ENCODE measurements at places on chromosomes 13 and 19. TPM values are rescaled to one million over a fixed set of nuclear protein-coding genes. Genes with fewer than 3 reads are reported as not detected.

COL4A2 gene
- total RNA-seq: 513 TPM

FLT1 gene
- under 0.01 TPM for total RNA-seq

PROSER3 gene
- total RNA-seq: 14.3 TPM

PHF11 gene
- total RNA-seq: 21.8 TPM

ZNF723 gene
- total RNA-seq: not detected

FXYD3 gene
- 1.0 TPM for total RNA-seq

SMAD9 gene
- 0.80 TPM for total RNA-seq

SULT2A1 gene
- total RNA-seq: not detected

DNA sequence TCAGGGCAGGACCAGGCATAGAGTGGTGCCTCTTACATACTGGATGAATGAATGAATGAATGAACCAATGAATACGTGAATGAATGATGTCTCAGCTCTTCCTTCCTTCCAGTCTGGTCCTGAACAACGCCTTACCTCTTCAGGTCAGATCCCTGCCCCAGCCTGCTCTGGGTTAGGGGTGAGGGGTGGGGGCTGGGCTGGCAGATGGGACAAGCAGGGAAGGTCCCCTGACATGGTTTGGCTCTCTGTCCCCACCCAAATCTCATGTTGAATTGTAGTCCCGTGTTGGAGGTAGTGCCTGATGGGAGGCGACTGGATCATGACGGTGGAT, 9.3 kb downstream of the DIRAS1 start:
- no peak for DNase-seq

- no peak for DNase-seq
Measured at GRCh38 chr19:45152504-45153338, 8.1 kb downstream of the NKPD1 start.

DNA sequence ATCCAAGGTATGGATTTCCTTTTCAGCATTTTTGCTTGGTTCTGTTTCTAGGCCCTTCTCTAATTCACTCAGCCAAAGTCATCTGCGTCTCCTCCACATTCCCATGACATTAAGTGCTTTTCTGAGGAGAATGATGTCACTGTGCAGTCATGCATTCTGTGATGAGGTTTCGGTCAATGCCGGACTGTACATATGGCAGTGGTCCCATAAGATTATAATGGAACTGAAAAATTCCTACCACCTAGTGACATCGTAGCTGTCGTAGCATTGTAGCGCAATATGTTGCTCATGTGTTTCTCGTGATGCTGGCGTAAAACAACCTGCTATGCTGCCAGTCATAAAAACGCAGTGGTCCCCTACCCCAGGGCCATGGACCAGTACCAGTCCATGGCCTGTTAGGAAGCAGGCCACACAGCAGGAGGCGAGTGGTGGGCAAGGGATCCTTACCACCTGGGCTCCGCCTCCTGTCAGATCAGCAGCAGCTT, 63.4 kb upstream of the TNFRSF19 start:
- DNase-seq: peak; percentile 74

GRCh38 chr19:40210889-40211288, 7.3 kb downstream of the TTC9B start:
- no peak for DNase-seq

DNA sequence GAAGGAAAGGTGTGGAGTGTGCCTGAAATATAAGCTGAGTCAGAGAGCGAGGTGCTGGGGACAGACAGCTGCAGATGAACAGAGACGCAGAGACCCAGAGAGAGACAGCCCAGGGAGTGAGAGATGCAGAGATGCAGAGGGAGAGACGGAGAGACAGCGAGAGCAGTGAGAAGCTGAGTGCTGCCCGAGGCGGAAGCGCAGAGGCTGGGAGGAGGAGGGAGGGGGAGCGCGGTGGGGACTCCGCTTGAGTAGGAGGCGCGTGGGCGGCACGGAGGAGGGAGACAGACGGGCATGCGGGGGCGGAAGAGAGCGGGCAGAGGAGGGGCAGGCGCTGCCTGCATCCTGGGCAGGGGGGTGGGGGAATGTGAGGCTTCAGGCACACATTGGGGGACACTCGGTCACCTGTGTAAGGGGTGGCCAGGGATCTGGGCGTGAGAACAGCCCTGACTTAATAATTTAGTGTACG, 25.7 kb downstream of the SLC8A2 start:
- DNase-seq: no peak

DNA sequence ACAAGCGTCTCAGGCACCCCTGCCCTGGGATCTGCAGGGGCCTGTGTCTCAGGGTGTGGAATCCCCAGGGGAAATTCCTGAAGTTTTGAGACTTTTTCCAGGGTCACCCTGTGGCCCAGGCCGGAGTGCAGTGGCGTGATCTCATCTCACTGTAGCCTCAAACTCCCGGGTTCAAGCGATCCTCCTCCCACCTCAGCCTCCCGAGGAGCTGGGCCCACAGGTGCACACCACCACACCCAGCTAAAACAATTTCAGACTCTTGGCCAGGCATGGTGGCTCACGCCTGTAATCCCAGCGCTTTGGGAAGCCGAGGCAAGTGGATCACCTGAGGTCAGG, 4.0 kb downstream of the CAPN12 start:
- no peak for DNase-seq

DNA sequence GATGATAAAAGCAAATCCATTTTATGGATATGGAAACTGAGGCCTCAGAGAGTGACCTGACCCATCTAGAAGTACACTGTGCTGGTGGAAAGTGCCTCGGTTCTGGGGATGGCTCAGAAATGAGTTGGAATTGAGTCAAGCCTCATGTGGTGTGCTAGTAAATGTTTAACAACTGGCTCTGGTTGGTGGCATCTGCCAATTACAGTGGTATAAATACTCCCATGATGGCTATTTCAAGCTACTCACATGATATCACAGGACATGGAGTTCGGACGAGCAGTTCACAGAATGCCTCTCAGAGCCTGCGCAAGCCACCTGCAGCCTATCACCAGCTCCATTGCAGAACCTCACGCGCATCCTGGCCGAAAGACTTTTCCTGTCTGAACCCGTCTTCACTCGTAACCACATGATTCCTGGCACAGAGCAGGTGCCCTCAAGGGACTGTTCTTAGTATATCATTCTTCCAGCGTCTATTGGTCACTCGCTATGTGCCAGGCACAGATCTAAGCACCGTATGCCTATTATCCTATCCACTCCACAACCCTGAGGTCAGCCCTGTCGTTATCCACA, 9.1 kb downstream of the TMEM150B start:
- DNase-seq: no peak

- no peak for DNase-seq
Measured at GRCh38 chr13:33217256-33217655, 68.3 kb downstream of the STARD13 start.

- DNase-seq: no peak
Measured at GRCh38 chr13:88257706-88258105, 586.5 kb downstream of the SLITRK5 start.

DNA sequence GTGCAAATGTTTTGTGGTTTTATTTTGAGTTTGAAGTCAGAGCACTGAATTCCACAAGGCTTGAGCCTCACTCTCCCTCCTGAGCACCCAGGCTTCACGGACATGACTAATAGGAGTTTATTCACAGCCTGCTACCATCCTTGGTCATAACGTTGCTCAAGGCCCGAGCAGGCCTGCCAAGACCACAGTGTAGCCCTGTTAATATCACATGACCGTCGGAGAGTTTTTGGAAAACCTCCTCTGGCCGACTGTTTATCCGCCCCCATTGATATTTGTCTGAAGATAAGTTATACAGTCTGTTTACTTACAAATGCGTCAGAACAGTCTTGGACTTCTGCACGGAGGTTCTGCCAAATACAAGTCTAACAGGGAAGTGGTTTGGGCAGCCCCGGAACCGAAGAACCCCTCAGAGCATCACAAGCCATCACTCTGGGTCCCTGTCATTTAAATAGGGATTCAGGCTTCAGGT, 89.9 kb downstream of the COL4A2 start:
- peak; percentile 90 for DNase-seq

- no peak for DNase-seq
Measured at GRCh38 chr13:74184283-74184682, 50.1 kb upstream of the KLF12 start.

DNA sequence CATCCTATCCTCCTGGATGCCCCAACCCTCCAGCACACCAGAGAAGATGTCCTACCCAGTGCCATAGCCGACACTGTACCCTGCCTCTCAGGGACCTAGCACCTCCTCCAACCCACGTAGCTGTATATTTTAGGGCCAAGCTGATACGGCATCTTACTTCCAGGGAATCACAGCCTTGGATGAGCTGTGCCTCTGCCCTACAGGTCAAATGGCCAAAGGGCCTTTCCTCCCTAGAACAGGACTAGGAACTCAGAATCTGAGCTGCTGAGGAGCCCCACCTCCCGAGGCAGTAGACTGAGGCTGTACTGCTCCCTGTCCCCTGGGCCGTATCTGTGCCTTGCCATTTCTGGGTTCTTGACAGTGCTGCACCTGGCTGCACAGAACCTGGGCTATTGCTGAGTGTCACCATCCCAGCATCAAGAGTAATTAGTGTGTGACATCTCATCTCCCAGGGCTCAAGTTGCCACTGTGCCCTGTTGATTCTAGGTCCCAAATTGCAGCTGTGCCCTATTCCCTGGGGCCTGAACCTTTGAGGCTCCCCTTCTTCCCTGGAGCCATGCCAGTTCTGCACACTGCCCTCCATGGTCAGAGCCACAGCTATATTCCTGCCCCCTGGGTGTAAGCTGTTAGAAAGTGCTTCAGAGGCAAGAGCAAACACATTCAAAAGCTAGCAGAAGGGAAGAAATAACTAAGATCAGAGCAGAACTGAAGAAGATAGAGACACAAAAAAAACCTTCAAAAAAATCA, 41.0 kb downstream of the VWA8 start:
- DNase-seq: no peak

GRCh38 chr13:49549289-49549688, 36.1 kb downstream of the RCBTB1 start:
- no peak for DNase-seq

- DNase-seq: no peak
Measured at GRCh38 chr19:29079356-29080032, 133.5 kb downstream of the UQCRFS1 start.

DNA sequence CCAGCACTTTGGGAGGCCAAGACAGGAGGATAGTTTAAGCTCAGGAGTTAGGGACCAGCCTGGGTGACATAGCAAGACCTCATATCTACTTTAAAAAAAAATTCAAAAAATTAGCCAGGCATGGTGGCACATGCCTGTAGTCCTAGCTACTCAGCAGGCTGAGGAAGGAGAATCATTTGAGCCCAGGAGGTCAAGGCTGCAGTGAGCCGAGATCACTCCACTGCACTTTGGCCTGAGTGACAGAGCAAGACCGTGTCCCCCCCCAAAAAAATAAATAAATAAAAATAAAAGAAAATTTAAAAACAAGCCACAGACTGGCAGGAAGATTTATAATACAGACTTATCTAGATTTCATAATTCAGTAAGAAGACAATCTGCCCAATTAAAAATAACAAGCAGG, 14.8 kb downstream of the PSPC1 start:
- DNase-seq: no peak

GRCh38 chr19:46828484-46828883, 22.2 kb downstream of the AP2S1 start:
- DNase-seq: no peak

DNA sequence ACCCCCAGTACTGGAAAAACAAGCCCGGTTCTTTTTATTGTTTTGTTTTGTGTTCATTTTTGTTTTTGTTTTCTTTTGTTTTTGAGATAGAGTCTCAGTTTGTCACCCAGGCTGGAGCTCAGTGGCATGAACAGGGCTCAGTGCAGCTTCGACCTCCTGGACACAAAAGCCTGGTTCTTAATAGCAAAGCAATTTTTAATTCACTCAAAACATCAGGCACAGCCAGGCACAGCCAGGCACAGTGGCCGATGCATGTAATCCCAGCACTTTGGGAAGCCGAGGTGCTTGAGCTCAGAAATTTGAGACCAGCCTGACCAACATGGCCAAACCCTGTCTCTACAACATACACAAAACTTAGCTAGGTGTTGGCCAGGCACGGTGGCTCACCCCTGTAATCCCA, 30.7 kb downstream of the INSR start:
- no peak for DNase-seq

GRCh38 chr13:114319441-114319913, 5.2 kb downstream of the CHAMP1 start:
- no peak for DNase-seq

DNA sequence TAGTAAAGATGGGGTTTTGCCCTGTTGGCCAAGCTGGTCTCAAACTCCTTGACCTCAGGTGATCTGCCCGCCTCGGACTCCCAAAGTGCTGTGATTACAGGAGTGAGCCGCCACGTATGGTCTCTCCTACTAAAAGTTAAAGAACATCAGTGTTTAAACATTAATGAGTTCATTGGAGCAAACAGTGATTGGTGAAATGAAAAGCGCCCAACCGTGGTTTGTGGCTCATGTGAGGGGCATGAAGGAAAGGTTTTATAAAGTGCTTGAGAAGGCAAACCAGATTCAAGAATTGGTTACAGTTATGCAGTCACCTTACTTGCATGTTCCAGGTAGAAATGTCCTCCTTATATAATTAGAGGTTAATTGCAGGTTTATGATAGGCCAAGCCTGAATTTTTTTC, 109.5 kb downstream of the ZNF675 start:
- no peak for DNase-seq

DNA sequence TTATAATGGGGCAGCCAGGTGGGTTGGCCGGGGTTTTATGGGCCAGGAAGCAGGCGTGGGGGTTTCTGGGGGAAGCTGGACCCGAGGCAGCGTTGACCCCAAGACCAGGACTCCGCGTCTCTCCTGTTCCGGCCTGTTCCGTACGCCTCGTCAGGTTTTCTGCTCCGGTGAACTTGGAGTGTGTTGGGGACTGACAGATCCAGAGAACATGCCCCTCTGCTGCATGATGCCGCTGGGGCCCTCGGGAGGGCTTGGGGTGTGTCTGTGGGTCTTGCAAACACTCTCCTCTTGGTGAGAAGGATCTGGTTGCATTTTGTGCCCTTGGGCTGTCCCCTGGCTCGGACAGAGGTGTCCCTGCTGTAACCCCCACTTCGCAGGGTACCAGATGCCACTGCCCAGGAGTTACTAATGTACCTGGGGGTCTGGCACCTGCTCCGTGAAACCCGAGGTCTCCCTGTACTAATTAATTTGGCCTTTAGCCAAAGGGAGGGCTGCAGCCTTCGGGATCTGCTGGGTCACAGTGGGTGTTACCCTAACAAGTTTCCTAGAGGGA, 15.6 kb downstream of the KDM4B start:
- no peak for DNase-seq

DNA sequence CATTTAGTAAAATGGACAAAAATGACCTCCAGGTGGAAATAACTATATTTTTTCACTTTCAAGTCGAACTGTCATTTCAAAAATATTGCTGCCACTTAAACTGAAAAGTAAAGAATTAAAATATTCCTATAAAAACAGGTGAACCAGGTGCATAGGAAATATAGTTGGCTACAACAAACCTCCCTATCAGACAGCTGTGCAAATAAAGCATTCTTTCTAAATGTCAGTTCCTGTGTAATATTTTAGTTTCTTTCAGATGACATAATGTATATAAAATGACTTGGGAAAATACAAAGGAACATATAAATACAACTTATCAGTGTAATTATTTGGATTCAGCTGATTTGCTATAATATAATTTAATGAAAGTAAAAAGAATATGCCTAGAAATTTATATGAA, 403.5 kb upstream of the GPC6 start:
- DNase-seq: no peak

DNA sequence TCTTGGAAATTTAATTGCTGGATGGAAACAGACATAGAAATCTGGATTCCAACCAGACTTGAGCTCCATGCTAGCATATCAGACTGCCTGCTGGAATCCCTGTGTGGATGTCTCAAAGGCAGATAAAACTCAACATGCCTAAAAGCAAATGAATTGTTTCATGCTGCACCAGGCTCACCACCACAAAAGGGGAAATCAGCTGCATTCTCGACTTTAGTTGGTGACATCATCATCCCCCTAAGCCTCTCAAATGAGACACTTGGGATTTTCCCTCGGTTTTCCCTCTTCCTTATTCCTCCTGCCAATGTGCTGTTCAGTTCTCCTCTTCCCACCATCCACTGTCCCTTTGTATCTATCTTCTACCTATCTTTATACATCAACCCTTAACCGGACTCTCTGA, 134.3 kb downstream of the ZDHHC20 start:
- no peak for DNase-seq
